Fibroblast of upper back skin (primary cell): ENCODE measurements at places on chromosomes 7 and 10.

- no peak for DNase-seq
Measured at GRCh38 chr7:107961405-107961804, 41.6 kb downstream of the LAMB1 start.

- DNase-seq, result peak; percentile 45
Measured at GRCh38 chr7:45574669-45575500, 717 bp downstream of the ADCY1 start.

DNA sequence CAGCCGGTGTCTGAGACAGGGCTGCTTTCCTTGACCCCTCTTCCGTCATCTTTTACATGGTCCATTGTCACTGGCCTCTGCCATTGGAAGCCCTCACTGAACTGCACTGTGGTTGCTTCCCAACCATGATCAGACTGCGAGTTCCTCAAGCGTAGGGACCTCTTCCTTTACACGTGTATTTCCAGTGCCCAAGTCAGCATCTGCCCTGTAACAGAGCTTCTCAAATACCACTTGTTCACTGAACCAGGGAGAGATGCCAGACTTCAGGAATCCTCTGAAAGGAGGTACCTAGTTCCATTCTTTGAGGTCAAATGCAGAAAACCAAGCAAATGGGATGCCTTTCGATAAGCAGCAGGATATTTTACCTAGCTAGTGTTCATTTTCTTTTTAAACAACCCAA lies 145.1 kb downstream of the NRP1 start:
- no peak for DNase-seq

- DNase-seq, result peak; percentile 61
Measured at GRCh38 chr7:42831718-42832522, 80.0 kb downstream of the C7orf25 start.

DNA sequence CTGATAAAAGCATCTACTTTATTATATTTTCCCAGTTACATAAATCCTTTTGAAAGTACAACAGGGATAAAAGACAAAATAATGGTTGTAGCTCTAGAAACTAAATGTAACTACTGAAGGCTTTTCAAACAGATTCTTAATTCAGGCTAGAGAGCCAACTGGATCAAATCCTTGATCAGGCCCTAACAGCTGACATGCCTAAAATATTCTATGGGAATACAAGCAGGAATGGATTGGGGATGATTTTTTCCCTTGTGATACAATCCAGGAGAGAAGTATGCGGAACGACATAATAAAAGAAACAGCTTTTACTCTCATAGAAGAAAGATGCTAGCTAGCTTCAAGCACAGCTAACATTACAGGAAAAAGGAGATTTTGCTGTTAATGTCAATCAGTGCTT lies 49.0 kb downstream of the NT5C2 start:
- no peak for DNase-seq

DNA sequence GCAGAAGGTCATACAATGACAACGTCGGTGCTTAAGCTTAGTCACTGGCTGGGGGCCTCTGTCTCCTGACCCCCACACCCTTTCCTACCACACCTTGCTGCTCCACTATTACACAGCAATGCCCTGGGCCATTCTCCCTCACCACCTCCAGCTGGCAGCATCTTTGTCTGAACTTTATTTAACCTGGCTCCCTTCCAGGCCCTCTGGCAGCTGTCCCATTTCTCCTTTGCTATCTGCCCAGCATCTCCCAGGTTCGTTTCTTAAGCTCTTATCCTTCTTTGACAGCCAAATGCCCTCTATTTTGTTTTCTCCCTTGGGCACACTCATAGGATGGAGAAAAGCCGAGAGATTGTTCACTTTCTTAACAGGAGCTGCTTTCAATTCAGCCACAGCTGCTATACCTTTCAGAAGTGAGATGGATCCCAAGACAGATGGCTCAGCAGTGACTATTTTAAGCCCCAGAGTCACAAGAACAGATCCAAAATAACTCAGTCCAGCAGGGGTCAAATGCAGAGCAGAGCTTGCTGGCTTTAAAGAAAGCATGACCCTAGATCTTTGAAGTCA lies 1277.1 kb upstream of the AUTS2 start:
- DNase-seq, result peak; percentile 32

DNA sequence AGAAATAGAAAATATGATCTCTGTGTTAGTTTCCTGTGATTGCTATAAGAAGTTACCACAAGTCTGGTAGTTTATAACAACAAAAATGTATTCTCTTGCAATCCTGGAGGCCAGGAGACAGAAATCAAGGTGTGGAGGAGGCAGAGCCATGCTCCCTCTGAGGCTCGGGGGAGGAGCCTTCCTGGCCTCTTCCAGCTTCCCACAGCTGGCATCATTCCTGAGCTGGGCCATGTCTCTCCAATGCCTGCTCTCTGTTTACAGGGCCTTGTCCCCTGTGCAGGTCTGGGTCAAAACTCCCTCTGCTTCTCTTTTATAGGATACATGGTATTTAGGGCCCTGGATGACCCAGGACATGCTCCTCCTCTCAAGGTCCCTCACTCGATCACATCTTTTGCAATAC lies 81.3 kb upstream of the RET start:
- DNase-seq, result no peak

DNA sequence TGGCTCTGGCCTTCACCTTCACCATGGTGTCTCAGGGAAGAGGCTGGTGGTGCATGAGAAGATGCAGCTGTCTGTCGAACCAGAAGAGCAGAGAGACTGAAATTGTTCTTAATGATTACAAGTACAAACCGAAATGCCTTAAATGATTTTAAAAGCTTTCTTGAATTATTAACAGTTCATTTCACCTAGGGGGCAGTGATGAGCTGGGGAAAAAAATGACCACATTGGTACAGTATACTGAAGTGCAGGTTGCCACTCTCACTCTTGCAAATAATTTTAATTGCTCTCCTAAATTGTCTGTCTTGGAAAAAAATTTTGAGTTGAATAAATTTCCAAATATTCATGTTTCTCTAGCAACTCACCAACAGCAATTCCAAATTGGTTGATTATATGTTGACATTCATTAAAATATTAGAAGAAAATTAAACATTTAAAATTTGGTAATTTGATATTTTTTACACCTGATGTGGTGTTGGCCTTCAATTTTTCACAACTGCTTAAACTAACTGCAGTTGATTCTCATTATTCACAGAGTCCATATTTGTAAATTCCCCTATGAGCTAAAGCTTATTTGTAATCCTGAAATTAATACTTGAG lies 692.6 kb downstream of the ZWINT start:
- no peak for DNase-seq

DNA sequence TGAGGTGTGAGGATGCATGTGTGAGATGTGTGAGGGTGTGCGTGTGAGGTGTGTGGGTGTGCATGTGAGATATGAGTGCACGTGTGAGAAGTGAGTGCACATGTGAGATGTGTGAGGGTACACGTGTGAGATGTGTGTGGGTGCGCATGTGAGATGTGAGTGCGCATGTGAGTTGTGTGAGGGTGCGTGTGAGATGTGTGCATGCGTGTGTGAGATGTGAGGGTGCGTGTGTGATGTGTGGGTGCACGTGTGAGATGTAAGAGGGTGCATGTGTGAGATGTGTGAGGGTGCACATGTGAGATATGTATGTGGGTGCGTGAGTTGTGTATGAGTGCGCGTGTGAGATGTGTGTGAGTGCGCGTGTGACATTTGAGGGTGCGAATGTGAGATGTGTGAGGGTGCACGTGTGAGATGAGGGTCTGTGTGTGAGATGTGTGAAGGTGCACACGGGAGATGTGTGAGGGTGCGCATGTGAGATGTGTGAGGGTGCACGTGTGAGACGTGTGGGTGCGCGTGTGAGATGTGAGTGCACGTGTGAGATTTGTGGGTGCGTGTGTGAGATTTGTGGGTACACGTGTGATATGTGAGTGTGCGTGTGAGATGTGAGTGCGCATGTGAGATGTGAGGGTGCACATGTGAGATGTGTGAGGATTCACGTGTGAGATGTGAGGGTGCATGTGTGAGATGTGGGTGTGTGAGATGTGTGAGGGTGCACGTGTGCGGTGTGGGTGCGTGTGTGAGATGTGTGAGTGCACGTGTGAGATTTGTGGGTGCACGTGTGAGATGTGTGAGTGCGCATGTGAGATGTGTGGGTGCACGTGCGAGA lies 30.5 kb downstream of the PPIF start:
- no peak for DNase-seq

DNA sequence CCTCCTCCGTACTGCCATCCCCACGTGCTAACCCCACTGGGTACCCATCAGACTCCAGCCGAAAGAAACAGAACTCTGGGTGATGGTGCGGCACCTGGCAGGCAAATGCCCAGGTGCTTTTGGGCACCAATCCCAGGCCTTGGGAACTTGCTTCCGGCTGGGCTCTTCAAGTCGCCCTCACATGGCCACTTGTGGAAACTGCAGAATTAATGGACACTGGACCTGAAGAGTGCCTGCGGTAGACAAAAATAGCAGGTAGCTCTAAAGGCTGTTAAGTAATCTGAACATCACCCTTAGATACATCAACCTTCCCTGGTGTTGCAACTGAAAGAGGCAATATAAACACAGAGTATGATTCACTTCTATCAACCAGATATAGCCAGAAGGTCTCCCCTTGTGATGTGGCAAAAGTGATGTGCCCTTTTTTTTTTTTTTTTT lies 644.4 kb downstream of the GRM8 start:
- peak; percentile 7 for DNase-seq

DNA sequence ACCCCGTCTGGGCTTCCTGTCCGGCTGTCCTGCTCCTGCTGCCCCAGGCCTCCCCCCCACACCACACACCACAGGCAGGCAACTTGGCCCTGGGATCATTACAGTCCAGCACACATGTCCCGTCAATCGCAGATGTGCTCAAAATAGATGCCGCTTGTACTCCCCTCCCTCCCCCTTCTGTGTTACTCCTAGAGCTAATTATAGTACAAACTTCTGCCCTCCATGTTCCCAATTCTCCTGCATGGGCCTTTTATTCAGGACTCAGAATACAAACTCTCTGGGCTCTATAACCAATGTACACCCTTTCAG lies at the start of gene SYNPO2L:
TSS of gene SYNPO2L (minus strand) at position 40 of the 309 bp plus-strand sequence. CDS start 107 bp downstream, outside the sequence.
- no peak for DNase-seq

GRCh38 chr7:124751027-124751426 lies 14.6 kb downstream of the GPR37 start:
- DNase-seq, result no peak

- DNase-seq, result peak; percentile 24
Measured at GRCh38 chr10:126160971-126161630, 227.2 kb downstream of the ADAM12 start.

DNA sequence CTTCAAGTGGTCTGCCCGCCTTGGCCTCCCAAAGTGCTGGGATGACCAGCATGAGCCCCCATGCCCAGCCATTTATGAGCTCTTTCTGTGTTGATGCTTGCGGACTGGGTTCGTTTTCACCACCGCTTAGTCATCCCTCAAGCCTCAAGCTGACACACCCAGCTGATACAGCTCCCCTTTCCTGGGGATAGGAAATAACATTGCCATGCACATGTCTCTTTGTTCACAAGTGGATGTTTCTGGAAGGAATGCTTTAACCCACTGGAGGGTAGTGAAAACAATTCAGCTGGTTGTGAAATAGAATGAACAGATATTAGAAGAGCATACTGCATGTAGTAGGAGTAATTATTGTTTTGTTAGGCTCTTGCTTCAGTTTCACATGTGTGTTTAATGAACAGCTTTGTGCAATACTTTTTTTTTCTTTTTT lies 8.5 kb upstream of the METTL27 start:
- peak; percentile 98 for DNase-seq

GRCh38 chr10:98096731-98097130 lies 37.7 kb upstream of the R3HCC1L start:
- no peak for DNase-seq

GRCh38 chr10:86594535-86594934 lies 59.8 kb upstream of the OPN4 start:
- DNase-seq, result peak; percentile 42

- DNase-seq, result no peak
Measured at GRCh38 chr7:47497367-47498096, 84.4 kb downstream of the TNS3 start.

DNA sequence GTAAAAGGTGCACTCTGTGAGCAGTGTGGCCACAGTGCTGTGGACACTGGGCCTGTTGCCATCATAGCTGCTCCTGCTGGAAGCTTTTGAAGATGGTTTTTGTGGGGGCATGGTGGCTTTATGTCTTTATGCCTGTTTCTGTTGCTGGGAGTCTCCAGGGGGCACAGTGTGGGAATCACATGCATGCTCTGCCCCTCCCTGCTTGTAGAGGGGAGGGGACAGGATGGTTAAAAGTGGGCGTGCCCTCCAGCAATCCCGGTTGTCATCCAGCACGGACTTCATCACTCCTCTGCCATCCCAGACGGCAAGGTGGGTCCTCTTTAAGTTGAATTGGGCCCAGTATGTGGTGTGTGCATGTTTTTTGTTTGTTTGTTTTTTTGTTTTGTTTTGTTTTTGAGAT lies 20.2 kb downstream of the OGDH start:
- DNase-seq, result no peak

GRCh38 chr10:132870426-132870825 lies 71.9 kb downstream of the CFAP46 start:
- no peak for DNase-seq

DNA sequence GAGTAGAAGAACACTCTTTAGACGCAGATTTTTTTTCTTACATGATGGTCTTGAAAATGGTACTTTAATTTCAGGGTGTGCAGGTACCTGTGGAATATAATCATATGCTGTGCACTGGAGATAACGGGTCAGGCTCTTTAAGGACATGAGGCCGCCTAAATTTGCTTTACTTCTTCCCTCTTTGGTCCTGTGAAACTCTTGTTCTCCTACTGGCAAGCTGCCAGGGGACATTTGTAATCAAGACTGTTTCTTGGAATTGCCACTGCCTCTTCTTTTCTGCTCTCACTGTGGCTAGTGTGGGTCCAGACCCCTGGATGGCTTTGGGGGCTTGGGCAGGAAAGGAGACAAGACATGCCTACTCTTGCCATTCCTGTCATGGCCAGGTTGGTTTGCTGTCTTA lies 146.0 kb downstream of the SND1 start:
- DNase-seq, result peak; percentile 20

DNA sequence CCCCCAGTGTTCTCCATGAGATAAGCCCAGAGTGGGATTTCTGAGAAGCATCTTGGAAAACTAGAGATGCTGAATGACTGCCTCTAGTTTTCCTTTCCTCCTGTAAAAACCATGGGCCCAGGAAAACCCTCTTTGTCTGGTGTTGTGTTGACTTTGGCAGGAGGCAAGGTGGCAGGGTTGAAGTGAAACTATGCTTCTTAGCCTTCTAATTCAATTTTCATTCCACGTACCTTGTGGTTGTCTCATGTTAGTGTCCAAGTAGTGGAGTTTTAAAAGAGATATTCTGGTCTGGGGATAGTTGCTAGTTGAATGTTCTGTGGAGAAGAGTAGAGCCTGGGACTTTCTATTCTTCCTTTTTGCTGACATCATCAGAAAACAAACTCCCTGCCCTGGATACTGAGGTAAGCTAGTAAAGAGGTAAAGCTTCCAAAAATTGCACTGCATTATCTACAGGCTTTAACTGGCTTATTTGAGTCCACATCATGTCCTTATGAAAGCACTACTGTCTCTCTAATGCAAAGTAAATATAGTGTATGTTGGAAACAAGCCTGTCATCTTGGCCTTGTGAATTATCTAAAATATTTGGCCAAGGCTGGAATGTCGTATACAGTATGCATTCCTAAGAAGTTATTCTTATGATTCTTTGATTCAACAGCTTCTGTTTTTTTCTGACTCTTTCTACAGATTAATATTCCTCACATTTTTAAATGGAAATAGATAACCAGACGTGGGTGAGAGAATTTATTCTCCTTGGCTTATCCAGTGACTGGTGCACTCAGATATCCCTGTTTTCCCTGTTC lies at the start of gene OR2F2:
TSS of gene OR2F2 (plus strand) at position 708 of the 800 bp plus-strand sequence. CDS start at position 708, 0 bp downstream.
- peak; percentile 71 for DNase-seq
